ENCODE measurements at places on chromosomes 11 and 22.

- H3K4me3 ChIP-seq: no peak overlapping the region
- H3K4me1 ChIP-seq: no peaks in the 10 kb centered on the region
- no peaks in the 10 kb centered on the region for H3K36me3 ChIP-seq
Measured at GRCh38 chr11:103798446-103798845, 238.0 kb upstream of the DDI1 start.

GRCh38 chr11:10942620-10943019 lies 84.8 kb upstream of the ZBED5 start:
- H3K36me3 ChIP-seq: no peaks in the 10 kb centered on the region
- DNase-seq: no peak
- no peaks in the 10 kb centered on the region for H3K27me3 ChIP-seq
- no peak overlapping the region for H3K27ac ChIP-seq

DNA sequence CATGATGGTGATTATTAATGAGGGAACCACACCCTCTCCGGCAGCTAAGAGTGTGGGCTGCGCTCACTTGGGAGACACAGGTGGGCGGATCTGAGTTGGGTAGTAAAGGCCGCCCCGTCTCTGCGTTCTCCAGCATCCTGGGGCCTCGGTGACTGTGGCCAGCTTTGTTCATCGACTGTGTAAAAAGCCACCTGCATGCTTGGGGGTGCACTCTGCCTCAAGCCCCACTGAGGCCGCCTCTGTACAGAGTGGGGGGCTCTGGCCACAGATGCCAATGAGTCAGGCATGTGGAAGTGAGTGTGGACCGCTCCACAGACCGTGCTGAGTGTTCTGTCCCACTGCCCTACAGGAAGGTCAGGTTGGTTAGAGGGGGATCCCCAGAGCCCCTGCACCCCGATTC lies 192.7 kb downstream of the SHANK2 start:
- no peak overlapping the region for H3K4me3 ChIP-seq
- H3K27ac ChIP-seq: no peak overlapping the region
- H3K27me3 ChIP-seq: no peaks in the 10 kb centered on the region
- H3K4me1 ChIP-seq: no peaks in the 10 kb centered on the region

DNA sequence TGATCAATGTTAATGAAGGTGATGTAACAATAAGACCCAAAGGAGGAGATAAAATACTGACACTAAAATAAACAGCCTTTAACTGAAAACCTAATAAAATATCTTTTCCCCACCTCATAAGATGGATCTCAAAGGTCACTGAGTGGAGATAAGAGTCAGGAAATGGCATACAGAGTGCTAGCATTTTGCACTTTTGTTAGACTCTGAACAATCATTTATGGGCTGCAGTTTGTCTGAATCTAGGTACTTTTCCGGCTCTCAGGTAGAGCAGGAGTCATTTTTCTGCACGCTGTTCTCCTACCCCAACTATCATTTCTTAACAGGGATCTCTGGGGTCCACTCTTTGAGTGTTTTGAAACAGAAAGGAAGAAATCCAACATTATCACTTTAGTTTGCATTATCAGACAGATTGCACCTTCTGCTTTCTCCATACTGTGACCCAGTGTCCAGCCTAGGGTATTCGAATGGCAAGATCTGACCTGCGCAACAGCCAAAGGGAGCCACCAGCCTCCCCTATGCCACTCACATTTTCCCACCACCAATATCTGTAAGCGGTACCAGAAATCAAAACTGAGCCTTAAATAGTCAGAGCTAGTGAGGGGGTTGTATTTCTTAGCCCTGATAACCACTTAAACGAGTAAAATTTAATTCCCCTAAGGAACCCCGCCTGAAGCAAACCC lies 863 bp downstream of the SIAE start:
- H3K27ac ChIP-seq: peak overlapping the region; percentile 81
- H3K36me3 ChIP-seq: no peaks in the 10 kb centered on the region
- peaks cover 21% of the 10 kb centered on the region for H3K4me1 ChIP-seq
- H3K27me3 ChIP-seq: no peaks in the 10 kb centered on the region
- peak overlapping the region; percentile 51 for H3K4me3 ChIP-seq

DNA sequence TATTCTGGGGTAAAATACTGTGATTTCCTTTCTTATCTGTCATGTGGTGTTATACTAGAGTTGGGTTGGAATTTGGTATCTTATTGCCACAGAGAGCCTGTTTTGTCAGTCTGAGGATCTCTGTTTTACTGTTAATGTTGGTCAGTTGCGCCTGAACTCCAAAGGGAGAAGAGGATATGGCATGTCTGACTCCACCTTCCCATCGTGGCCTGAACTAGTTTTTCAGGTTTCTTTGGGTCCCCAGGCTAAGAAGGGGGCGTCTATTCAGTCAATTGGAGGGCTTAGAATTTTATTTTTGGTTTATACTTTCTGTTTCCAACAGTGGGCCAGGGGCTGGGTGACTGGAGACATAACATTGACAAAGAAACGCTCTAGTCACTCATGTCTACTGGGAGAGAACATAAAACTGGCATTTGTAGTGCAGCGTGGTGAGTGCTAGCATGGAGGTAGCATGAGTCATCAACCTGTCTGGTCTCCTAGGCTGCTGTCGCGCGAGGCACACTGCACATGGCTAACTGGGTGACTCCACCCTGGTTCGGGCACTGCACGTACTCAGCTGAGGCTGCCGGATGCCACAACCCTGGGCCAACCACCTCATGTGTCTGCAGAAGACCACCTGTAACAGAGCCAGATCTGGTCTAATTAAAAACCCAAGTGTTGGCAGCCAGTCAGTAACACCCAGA lies 120.1 kb upstream of the OR9Q1 start:
- peak overlapping the region; percentile 14 for H3K27ac ChIP-seq
- H3K4me3 ChIP-seq: no peak overlapping the region
- DNase-seq: no peak
- no peaks in the 10 kb centered on the region for H3K36me3 ChIP-seq
- H3K27me3 ChIP-seq: no peaks in the 10 kb centered on the region
- H3K4me1 ChIP-seq: peaks cover 9% of the 10 kb centered on the region

GRCh38 chr11:75273411-75274391 lies 33.1 kb downstream of the TPBGL start:
- H3K4me3 ChIP-seq: no peak overlapping the region
- H3K27ac ChIP-seq: no peak overlapping the region
- H3K4me1 ChIP-seq: no peaks in the 10 kb centered on the region
- DNase-seq: peak; percentile 64
- H3K27me3 ChIP-seq: no peaks in the 10 kb centered on the region
- H3K36me3 ChIP-seq: peaks cover 43% of the 10 kb centered on the region

DNA sequence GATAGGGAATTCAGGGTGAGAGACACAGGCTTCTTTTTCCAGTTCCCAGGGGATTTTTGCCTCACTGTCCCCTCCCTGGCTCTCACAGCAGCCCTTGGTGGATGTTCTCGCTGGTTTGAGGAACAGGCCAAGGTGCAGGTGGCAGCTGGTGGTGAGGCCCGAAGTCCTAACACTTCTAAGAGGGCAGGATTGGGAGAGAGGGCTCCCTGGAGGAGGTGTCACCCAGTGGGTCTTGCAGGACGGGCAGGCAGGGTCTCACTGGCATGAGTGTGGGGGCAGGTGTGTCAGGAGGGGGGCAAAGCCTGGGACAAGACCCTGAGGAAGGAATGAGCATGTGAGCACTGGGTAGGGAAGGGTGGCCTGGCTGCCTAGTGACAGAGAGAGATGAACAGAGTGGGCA lies 9.2 kb downstream of the ADORA2A start:
- no peak for DNase-seq
- peaks cover 41% of the 10 kb centered on the region for H3K4me1 ChIP-seq
- no peak overlapping the region for H3K27ac ChIP-seq
- no peaks in the 10 kb centered on the region for H3K36me3 ChIP-seq
- H3K4me3 ChIP-seq: no peak overlapping the region

- H3K27me3 ChIP-seq: no peaks in the 10 kb centered on the region
- H3K4me1 ChIP-seq: no peaks in the 10 kb centered on the region
- peak overlapping the region; percentile 12 for H3K27ac ChIP-seq
- H3K4me3 ChIP-seq: no peak overlapping the region
- no peaks in the 10 kb centered on the region for H3K36me3 ChIP-seq
- no peak for DNase-seq
Measured at GRCh38 chr22:30837531-30837930, 131.0 kb downstream of the MORC2 start.

DNA sequence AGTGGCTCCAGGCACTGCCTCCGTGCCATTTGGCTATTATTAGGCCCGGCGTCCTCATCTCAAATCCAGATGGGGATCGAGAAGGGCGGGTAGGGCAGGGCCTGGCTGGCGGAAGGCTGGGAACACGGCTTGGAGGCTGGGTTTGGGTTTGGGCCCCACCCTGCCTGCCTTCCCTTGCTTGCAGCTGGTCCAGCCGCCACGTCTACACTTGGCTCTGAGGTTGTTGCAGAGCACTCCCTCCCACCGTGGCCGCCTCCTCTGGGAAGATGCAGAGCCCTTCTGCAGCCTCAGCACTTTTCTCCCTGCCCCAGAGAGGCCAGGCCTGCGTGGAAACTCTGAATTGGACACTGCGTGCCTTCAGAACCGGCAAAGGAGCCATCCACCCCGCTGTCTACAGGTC lies 5.2 kb upstream of the SMTN start:
- peak overlapping the region; percentile 88 for H3K27ac ChIP-seq
- H3K36me3 ChIP-seq: no peaks in the 10 kb centered on the region
- peaks cover 24% of the 10 kb centered on the region for H3K4me1 ChIP-seq
- H3K4me3 ChIP-seq: no peak overlapping the region
- DNase-seq: no peak

DNA sequence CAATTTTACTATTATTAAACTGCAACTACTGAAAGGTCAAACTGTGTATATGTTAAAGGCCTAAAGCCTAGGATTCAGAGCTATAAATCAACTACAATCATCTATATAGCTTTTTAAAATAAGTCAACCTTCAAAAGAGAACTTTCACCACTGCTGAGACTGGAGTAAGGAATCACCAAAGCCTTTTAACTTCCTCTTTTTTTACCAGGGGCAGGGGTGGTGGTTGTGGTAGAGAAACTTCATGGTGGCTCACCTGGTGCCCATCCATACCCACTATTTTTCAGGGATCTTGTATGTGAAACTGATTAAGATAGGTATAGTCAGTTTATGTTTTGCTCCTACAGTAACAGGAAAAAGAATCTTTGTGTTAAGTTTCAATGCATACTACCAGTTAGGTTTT lies 31.5 kb downstream of the TSG101 start:
- H3K27me3 ChIP-seq: no peaks in the 10 kb centered on the region
- no peak overlapping the region for H3K27ac ChIP-seq
- H3K4me3 ChIP-seq: no peak overlapping the region
- no peaks in the 10 kb centered on the region for H3K4me1 ChIP-seq
- H3K36me3 ChIP-seq: no peaks in the 10 kb centered on the region
- no peak for DNase-seq

- H3K36me3 ChIP-seq: peaks cover 28% of the 10 kb centered on the region
- DNase-seq: no peak
- peaks cover 44% of the 10 kb centered on the region for H3K4me1 ChIP-seq
Measured at GRCh38 chr11:67441731-67442351, 1.4 kb downstream of the CORO1B start.

DNA sequence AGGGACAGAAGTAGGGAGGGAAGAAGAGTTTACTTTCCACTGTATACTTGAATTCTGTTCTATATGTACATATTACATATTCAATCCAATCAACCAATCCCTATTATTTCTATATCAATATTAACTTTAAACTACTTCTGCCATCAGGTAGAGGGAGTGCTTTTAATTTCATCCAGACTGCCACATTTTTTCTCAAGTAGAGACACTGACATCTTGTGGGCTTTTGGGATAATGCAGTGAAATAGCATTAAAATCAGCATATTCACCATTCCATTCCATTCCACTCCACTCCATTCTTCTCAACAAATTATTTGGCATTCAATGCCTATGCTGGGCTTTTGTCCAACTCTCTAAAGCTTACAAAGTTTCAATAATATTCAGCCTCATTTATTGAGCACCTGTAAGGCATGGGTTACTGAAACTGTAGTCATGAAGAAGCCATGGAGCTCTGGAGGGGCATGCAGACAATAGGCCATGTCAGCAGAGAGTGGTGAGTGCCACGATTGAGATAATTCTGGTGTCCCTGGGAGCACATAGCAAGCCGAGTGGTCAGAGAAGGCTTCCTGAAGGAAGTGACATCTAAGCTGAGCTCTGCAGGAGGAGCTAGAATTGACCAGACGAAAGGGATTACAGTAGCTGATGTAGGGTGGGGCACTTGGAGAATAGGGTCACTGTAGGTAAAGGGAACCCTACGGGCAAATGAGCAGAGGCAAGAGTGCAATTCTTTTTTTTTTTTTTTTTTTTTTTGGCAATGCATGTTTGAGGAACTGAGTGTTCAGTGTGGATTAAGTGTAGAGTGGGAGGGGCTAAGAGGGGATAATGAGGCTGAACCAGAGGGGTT lies 12.8 kb upstream of the CLPB start:
- H3K27me3 ChIP-seq: no peaks in the 10 kb centered on the region
- H3K27ac ChIP-seq: no peak overlapping the region
- H3K4me3 ChIP-seq: no peak overlapping the region
- H3K36me3 ChIP-seq: no peaks in the 10 kb centered on the region
- no peak for DNase-seq

GRCh38 chr11:74992852-74993251 lies 4.1 kb downstream of the NEU3 start:
- H3K36me3 ChIP-seq: no peaks in the 10 kb centered on the region
- H3K4me3 ChIP-seq: no peak overlapping the region
- H3K4me1 ChIP-seq: peaks cover 14% of the 10 kb centered on the region
- DNase-seq: no peak
- H3K27me3 ChIP-seq: no peaks in the 10 kb centered on the region

DNA sequence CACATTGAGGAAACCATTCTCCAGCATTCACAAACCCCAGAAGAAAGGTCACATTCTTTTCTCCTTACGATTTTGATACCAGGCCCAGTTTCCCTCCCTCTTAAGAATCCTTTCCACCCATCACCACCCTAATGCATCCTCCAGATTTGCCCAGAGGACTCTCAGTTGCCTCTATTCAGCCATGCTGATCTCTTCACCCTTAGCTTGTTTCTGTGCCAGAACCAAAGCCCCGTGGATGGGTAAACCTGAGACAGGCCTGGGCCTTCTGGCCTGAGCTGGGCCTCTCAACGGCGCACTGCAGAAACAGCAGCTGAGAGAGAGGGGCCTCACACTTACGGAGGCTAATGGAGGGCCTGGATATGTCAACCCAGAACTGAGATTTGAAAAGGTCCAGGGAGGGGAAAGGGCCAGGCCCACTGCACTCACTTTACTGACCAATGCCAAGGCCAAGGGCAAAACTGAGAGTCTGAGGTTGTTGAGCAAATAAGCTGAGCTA lies 32.2 kb upstream of the OAF start:
- no peaks in the 10 kb centered on the region for H3K27me3 ChIP-seq
- no peak overlapping the region for H3K4me3 ChIP-seq
- H3K27ac ChIP-seq: peak overlapping the region; percentile 84
- no peaks in the 10 kb centered on the region for H3K36me3 ChIP-seq

- H3K4me1 ChIP-seq: no peaks in the 10 kb centered on the region
- H3K27me3 ChIP-seq: no peaks in the 10 kb centered on the region
- no peak overlapping the region for H3K4me3 ChIP-seq
- H3K27ac ChIP-seq: no peak overlapping the region
Measured at GRCh38 chr22:48828688-48829087, 999.0 kb downstream of the BRD1 start.

- no peak overlapping the region for H3K27ac ChIP-seq
- no peaks in the 10 kb centered on the region for H3K4me1 ChIP-seq
- H3K27me3 ChIP-seq: no peaks in the 10 kb centered on the region
- H3K36me3 ChIP-seq: no peaks in the 10 kb centered on the region
- H3K4me3 ChIP-seq: no peak overlapping the region
- no peak for DNase-seq
Measured at GRCh38 chr22:17131686-17132085, 10.5 kb upstream of the TMEM121B start.
